SW480 (cell line): ENCODE measurements at places on chromosomes 4 and X.
A peak's percentile ranks its signal among the peaks of the same experiment; 100 is the strongest.

DNA sequence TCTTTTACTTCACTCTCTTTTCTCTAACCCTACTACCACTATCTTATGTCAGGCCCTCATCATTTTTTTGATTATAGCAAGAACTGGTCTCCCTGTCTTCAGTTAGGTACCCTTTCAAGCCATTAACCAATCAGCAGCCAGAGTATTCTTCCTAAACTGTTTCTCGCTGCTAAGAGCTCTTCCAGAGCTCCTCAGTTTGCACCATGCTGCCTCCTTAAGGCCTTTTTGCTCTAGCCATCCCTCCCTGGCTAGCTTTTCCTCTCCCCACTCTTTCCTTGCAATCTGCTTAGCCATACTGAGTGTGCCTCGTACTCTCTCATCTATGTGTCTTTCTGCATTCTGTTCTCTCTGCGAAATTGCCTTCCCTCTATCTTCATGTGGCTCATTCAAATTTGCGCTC is 32.9 kb downstream of the KIF4A start:
- DNase-seq, result no peak

DNA sequence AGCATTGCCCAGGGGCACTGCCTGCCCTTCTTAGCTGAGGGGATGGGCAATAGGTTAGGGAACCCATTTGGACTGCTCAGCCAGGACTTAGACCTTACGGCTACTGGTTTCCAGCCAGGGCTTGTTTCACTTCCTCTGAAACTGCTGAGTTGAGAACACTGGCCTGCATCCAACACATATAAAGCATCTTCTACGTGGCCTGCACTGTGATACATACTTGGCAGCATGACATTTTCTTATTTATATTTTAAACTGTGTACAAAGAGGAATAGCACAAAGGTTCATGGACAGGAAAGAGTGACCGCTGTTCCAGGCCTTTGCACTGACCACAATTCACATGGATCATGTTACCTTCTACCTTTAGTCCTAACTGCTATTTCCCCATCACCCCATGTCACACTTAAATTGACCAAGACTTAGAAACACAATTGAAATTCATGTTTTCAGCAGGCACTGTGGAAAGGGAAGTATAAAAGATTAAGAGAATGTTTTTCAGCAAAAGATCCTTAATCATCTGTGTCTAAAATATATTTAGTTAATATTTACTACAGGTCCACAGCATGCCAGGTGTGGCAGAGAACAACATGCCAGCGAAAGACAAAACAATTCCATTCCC is 43.7 kb downstream of the NLGN4X start:
- no peak for DNase-seq

- DNase-seq, result no peak
These were observed 206.5 kb upstream of the STK26 start for GRCh38 chrX:131816551-131817136.

DNA sequence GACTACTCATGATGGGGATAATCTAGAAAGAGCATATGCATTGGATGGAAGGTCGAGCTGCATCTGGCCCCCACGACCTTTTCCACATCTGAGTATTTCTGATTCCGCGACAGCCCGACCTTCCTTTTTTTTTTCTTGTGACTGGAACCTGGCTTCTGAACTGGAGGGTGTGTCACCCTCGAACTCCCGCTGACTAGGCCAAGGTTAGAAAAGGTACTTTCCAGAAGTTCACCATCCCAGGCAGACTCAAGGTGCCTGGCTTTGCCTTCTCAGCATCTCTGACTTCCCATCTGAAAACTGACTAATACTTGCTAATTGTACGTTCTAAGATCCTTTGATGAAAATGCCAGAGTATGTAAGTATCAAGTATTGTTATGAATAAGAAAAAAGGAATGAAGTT is 49.3 kb upstream of the CD40LG start:
- no peak for DNase-seq

GRCh38 chr4:121127100-121127499 is 37.0 kb downstream of the TNIP3 start:
- no peak for DNase-seq

DNA sequence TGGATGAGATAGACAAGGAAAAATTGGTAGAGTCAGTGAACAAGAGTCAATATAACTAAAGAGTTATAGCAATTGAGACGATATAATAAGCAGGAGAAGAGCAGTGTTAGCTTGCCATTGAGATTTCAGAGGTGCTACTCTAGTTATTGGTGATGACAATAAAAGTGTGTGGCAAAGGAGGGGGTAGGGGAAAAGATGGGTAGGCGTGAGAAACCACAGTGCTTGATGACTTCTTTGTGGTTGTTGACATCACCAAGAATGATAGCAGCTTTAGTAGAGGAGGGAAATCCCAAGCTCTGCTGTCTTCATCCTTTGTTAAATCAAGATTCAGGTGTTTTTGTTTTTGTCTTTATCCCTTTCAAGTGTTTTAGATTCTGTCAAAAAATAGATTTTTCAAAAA is 179.9 kb upstream of the PPP3CA start:
- no peak for DNase-seq

GRCh38 chrX:16113978-16114565 is 9.3 kb upstream of the GRPR start:
- DNase-seq, result no peak

DNA sequence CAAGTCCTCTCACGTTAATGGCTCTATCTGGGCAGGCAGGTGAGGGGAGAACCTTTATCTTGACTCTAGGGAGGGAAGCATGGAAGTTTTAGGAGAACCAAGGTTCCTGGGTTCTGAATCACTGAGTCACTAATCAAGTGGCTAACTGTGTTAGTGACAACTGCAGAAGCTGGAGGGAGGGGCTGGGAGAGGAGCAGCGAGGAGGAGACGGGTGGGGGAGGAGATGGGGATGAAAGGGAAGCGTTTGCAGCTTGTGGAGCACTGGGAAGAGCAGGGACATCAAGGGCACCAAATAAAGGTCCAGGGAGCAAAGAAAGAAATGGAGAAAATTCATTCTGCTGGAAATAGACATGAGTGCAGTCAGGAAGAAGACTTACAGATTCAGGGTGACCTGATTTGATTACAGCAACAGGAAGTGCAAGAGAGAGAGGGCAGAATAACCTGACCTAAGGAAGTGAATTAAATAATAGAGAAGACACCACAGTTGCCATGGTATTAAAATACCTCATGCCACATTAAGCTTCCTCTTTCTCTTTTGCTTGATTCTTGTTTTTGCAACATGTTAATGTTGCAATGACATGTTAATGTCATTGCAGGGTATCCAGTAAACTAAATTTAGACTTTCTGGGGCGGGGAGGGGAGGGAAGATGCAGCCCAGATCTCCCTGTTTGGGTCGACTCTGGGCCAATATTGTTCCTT is 4.5 kb upstream of the SETD7 start:
- DNase-seq, result no peak

GRCh38 chr4:106585915-106586349 is 217.4 kb upstream of the GIMD1 start:
- no peak for DNase-seq

DNA sequence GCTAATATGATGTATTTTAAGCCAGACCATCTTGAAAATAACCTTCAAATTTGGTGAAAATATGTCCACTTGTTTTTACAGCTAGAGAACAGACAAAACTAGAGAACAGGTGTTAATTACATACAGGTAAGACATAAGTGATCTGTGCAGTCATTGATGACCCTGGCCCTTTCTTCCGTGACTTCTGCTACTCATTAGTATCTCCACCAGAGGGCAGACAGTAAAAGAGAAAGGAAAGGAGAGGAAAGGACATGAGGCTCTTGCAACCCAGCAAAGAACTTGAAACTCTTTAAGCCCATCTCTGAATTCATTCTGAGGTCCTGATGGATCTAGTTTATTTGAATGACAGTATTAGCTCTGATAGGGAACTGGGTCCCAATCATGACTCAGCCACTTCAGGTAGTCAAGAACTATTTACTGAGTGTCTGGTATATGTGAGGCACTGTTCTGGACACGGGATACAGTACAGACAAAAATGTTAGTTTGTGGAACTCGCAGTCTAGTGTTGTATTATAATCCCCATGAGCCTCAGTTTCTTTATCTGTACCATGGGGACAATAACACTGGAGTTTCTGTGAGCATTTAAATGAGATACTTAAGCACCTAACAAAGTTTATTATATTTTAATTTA is 121.0 kb upstream of the TEX13D start:
- peak; percentile 69 for DNase-seq

- no peak for DNase-seq
These were observed 198.1 kb upstream of the PUDP start for GRCh38 chrX:7346021-7346420.

DNA sequence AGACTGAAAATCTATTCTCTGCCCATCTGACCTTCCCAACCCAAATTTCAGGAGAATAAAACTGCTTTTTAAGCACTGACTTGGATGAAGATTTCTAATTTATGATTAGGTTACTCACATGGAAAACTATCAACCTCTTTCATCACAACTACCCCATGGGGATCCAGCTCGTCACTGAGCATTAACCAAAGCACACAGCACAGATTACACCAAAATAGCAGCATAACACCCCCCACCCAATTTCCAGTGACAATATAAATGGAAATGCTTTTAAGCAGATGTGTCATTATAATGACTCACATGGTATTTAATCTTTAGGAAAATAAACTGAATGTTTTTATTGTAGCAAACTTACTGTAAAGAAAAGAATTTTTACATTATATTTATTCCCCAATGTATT is 9.7 kb downstream of the SERTM2 start:
- no peak for DNase-seq

DNA sequence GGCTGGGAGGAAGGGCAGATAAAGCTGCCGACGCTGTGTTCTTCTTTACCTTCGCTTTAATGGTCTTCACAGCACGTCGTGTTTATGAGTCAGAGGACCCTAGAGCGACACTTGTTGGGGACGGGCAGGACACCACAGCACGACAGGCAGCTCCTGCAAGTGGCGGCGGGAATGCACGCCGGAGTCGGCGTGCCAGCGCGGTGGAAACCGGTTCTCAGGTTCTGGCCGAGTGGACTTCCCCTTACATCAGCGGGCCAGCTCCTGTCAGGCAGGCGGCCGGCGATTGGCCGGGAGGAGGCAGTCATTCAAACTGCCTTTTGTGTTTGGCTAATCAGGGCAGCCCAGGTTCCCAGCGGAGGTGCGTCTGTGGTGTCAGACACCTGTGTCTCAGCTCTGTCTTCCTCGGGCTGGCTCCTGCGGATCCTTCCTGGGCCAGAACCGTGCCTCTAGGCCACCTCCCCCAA is 150.9 kb downstream of the SHROOM3 start:
- DNase-seq, result peak; percentile 93

- DNase-seq, result no peak
These were observed 10.1 kb downstream of the WFS1 start for GRCh38 chr4:6279582-6280289.

- DNase-seq, result no peak
These were observed 17.5 kb upstream of the NEIL3 start for GRCh38 chr4:177292171-177292570.

DNA sequence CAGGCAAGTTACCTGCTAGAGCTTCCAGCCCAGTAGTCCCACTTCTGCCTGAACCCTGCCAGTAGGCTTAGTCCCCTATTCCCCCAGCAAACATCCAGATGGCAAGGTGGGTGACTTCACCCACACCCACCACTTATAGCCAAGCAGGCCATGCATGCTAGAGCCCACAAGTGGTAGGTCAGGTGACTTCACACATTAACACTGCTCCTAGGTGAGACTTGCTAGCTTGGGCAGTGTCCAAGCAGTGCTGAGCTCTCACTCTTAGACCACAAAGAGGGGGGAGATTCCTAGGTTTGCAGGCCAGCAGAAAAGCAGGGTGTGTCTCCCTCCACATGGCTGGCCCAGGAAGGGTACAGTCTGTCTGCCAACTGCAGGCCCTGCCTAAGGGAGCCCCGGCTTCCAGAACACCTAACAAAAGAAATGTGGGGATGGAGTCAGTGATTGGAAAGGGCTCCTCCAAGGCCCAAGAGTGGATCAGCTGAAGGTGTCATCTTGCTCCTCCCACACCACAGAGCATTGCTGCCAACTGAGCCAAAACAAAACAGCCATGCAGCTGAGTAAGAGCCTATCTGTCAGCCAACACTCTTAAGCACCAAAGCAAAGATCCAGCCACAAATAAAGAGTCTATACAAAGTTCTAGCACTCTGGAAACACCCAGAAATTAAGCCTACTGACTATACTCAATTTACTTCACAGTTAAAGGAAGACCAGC is 158.1 kb upstream of the USP38 start:
- DNase-seq, result no peak

DNA sequence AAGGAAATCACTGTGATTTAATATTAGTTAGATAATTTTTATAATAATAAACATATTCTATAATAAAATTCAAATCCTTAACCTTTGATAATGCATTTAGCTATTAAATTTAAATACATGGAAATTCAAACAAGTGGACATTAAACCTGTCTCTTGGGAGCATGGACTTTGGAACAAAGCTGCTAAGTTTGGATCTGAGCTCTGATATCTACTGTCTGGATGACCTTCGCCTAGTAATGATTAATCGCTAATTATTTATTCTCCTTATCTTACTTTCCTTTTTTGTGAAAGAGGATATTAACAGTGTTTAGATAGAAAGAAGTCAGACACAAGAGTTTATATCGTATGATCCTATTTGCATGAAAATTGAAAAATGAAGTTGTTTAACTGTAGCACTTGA is 980.9 kb downstream of the FSTL5 start:
- DNase-seq, result no peak

GRCh38 chrX:15882704-15883539 is 28.3 kb upstream of the AP1S2 start:
- peak; percentile 77 for DNase-seq

DNA sequence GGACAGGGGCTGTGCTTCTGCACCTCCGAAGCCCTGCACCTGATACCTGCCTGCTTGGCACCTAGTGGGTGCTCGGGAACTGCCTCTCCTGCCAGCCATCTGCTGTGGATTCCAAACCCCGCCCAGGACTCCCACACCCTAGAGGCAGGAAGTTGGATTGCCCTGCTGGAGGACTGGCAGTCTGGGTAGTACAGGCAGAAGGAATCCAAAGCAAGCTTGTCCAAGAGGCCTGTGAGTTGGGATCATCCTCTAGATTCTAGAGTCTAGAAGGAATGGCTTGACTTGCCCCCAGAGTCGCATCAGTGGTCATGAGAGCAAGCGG is 64.6 kb upstream of the MTM1 start:
- DNase-seq, result peak; percentile 33

- no peak for DNase-seq
These were observed 32.8 kb upstream of the STIM2 start for GRCh38 chr4:26827798-26828197.

DNA sequence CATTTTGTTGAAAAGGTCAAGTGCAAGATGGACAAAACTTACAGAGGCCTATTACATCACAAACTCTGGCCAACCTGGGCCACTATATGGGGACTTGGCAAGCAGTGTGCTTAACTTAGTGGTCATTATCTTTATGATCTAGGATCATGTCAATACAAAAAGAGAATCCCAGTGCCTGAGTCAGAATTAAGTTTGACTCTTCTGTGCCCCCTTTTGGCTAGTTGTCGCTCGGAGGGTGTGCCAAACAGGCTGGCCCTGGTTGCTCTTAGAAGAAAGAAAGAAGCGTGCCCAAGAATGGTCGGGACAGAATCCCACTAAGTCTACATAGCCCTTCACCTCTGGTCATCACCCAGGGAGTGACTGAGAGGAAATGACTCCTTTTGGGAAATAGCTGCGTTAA is 100.1 kb downstream of the EIF4E start:
- DNase-seq, result peak; percentile 16

DNA sequence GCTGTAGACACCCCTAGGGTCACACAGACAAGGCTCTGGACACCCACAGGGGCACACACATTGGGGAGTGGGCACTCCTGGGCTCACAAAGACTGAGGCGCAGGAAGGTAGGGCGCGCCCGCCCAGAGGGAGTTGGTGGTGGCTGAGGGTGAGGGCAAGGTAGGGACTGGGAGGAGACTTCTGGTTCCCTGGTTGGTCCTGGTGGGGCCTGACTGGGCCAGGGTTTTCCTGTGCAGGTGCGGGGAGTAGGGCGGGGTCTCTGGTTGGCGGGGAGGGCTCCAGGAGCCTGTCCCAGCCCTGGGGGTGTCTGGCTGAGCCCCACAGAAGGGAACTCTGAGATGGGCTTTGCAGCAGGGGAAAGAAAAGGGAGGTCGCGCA is 6.7 kb upstream of the WAS start:
- peak; percentile 8 for DNase-seq
